Purkinje cell (primary cell): ENCODE measurements at places on chromosomes 2 and 18. TPM values are rescaled to one million over a fixed set of nuclear protein-coding genes. Genes with fewer than 3 reads are reported as not detected.

CYP26B1 gene
- 1.1 and 2.8 TPM in 2 replicates for polyA plus RNA-seq

TIA1 gene
- polyA plus RNA-seq, result 22.5 and 25.0 TPM in 2 replicates

SH3RF3 gene
- 0.19 TPM in 1 of 2 replicates, not detected in the other for polyA plus RNA-seq

RAB12 gene
- 36.4 and 42.8 TPM in 2 replicates for polyA plus RNA-seq

SCTR gene
- not detected in 2 replicates for polyA plus RNA-seq

AGAP1 gene
- 9.6 and 10.4 TPM in 2 replicates for polyA plus RNA-seq

COLEC11 gene
- polyA plus RNA-seq, result 28.0 and 46.8 TPM in 2 replicates

RUFY4 gene
- polyA plus RNA-seq, result not detected in 2 replicates

IL1B gene
- not detected in 2 replicates for polyA plus RNA-seq

SERPINB12 gene
- not detected in 2 replicates for polyA plus RNA-seq

TNS1 gene
- polyA plus RNA-seq, result 0.18 and 0.82 TPM in 2 replicates

MC5R gene
- polyA plus RNA-seq, result not detected in 2 replicates

CRACDL gene
- 0.27 and 7.3 TPM in 2 replicates for polyA plus RNA-seq

LYPD6B gene
- not detected in 2 replicates for polyA plus RNA-seq

TEX44 gene
- polyA plus RNA-seq, result not detected in 2 replicates

L3MBTL4 gene
- polyA plus RNA-seq, result 0.31 TPM in 1 of 2 replicates, not detected in the other

RTP5 gene
- polyA plus RNA-seq, result not detected in 2 replicates

ANKRD44 gene
- polyA plus RNA-seq, result 2.4 and 4.0 TPM in 2 replicates

AMER3 gene
- polyA plus RNA-seq, result 0.70 and 1.2 TPM in 2 replicates

DUSP28 gene
- polyA plus RNA-seq, result 15.1 and 23.7 TPM in 2 replicates

MATN3 gene
- polyA plus RNA-seq, result 0.65 TPM in 1 of 2 replicates, not detected in the other

NLRC4 gene
- 0.84 and 1.2 TPM in 2 replicates for polyA plus RNA-seq
